Stimulated activated CD8-positive, alpha-beta memory T cell treated with anti-CD3 and anti-CD28 coated beads, Interleukin-7, amount 100 ng/mL, for 24 hours (primary cell): ENCODE measurements at places on chromosomes 7 and 10.

GRCh38 chr7:37341033-37341630, 107.5 kb downstream of the ELMO1 start:
- DNase-seq, result no peak

DNA sequence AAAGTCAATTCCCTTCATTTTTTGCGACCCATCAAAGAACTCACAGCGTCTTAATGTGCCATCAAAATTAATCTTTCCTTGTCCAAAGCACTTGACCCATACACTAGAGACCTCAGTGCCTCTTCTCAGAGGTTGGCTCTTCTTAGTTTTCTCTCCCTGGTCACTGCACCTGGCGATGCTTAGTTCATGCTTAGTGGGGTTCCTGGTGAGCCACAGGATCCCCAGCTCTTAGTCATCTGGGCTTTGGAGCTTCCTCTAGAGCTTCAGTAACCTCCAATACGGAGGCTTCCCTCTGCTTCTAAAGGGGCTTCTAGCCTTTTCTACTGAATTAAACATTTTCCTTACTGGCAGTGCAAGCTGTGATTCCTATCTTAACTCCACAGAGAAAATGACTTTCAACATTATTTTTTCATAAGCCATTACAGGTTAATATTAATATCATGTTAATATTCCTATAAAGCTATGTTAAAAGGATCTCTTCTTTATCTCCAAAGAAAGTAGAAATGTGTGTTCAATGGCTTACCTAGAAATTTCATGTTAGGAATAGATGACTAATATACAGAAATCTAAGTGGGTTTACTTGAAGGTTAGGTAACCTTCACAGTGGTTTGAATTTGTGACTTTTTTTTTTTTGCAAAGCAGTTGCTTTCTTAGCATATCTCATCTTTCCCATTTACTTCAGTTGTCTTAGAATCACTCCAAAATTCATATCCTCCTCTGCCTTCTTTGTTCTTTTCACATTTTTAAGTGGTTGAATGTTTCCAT, 295.2 kb downstream of the CAMK1D start:
- DNase-seq, result no peak

- DNase-seq, result no peak
Measured at GRCh38 chr10:124029559-124029958, 63.8 kb downstream of the CHST15 start.

DNA sequence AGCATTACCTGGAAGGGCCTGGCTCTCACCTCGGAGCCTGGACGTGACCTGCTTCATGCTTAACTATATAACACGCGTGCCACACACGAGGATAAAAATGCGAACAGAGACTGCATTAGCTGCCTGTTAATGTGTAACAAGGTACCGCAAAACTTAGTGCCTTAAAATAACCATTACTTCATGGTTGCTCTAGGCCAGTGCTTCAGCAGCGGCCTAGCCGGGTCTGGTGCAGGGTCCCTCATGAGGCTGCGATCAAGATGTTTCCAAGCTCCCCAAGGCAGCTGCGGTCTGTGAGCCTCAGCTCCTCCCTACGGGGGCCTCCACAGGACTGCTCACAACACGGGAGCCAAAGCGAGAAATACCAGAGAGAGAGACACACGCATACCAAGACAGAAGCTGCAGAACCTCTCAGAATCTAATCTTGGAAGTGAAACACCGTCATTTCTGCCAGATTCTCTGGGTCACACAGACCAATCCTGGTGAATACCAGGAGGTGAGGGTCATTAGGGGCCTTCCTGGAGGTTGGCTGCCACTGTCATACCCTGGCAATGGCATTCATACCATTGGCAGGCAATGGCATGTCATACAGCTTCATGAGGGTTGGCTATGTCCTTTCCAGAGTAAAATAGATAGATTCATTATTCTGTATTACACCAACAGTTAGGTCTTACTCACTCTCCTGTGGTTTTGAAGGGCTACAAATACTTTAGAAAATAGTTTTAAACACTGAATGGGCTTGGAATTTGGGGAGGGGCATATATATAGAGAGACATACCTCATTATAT, 94.5 kb downstream of the HIPK2 start:
- DNase-seq, result no peak

DNA sequence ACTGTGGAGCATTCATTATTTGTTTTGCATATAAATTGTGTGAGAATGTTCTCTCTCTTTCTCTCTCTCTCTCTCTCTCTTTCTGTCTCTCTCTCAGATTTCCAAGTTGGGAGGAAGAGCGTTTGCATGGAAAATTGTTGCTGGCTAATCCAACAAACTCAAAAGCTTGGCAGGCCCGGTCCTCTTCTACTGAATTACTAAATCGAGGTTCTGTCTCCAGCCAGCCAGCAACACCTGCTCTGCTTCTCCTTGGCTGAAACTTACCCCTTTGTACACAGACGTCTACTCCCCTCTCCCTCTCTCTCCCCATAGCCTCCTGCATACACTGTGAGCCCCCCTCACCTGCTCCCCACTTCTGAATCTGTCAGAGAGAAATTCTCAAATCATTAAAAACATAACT, 996.4 kb upstream of the AUTS2 start:
- no peak for DNase-seq

- DNase-seq, result no peak
Measured at GRCh38 chr7:23353172-23353571, 54.0 kb downstream of the MALSU1 start.

DNA sequence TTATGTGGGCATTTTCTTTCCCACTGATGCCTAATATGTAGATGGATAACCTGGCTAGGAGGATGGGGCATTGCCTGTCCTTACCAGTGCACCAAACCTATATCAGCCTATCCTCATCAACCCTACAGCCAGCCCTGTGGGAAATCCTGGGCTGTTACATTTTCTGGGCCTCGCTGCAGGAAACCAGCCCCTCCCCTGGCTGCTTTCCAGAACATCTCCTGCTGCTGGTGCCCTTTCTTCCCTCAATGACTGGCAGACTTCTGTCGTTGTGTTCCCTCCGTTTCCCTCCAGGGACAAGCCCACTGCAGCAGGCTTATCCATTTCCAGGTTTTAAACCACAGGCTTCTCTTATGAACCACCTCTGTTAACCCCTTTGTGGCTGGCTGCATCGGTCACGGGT, 486.1 kb upstream of the COBL start:
- no peak for DNase-seq

DNA sequence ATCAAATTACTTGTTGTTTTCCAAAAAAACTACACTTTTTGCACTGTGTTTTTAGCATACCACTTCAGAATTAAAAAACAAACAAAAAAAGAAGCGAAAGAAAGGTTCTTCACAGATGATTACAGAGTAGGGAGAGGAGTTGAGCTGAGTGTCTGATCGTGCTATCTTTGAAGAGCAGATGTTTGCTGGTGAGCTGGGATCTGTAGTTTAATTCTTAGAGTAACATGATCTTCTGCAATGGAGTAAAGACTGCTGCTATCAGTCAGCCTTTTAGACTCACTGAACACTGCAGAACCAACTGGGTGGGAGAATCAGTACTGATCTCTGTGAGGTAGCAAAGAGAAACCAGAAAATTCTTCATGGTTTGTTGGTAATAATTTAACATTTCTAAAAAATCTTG, 1197.8 kb upstream of the SORCS1 start:
- no peak for DNase-seq

DNA sequence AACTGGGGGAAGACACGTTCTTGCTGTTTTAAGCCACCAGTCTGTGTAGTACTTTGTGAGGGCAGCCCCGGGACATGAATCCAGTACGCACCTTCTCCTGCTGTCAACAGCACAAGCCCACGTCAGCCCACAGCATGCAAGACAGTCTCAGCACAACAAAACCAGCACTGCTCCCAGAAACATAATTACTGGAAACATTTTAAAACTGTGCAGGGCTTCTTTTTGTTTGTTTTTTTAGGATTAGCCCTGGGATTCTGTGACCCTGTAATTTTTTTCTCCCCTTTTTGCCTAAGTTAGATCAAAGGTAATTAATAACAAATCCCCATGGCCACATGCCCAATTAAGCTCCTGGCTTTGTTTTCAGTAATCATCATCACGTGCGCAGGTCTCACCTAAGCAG, 87.5 kb downstream of the VOPP1 start:
- DNase-seq, result no peak

DNA sequence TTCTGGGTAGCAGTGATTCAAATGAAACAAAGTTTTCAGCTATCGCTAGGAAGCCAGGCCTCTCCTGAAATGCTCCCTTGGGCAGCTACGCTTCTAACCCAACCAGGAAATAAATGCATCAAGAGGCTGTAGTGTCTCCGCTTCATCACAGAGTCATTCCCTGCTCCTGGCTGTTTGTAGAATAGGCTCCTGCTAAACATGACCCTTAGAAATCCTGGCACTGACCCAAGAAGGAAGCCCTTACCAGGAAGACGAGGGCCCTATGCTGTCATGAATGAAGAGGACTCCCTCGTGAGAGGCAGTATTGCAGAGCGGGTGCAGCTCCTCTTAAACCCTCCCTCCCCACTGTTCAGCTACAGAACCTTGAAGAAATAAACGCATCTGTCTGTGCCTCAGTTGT, 48.3 kb downstream of the NOD1 start:
- no peak for DNase-seq

DNA sequence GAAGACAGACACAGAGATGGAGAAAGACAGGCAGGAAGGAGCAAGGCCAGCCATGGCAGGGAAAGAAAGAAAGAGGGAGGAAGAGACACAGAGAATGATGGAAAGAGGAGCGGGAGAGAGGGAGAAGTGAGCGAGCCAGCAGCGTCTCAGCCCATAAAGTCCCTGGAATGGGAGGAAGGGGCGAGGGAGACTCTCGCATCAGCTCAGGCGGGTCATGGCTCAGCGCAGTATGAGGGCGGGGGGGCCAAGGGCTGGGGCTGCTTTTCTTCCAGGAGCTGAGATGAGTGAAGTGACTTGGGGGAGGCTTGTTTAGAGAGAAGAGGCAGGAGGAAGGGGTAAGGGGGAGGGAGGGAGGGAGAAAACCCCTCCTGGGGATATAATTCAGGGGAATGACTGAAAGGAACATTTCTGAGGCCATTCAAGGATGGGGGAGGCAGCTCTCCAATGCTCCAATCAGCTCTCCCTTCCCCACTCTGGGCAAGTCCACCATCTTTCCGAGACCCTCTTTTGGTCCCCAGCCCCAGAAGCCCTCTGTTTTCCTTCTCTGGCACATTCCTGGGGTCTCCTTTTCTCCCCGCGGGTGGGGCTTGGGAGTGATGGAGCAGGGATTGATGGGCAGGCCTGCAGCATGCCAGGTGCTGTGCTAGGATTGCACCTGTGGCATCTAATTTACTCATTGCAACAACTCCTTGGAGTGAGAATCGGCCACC, 87.9 kb downstream of the HIF1AN start:
- no peak for DNase-seq

DNA sequence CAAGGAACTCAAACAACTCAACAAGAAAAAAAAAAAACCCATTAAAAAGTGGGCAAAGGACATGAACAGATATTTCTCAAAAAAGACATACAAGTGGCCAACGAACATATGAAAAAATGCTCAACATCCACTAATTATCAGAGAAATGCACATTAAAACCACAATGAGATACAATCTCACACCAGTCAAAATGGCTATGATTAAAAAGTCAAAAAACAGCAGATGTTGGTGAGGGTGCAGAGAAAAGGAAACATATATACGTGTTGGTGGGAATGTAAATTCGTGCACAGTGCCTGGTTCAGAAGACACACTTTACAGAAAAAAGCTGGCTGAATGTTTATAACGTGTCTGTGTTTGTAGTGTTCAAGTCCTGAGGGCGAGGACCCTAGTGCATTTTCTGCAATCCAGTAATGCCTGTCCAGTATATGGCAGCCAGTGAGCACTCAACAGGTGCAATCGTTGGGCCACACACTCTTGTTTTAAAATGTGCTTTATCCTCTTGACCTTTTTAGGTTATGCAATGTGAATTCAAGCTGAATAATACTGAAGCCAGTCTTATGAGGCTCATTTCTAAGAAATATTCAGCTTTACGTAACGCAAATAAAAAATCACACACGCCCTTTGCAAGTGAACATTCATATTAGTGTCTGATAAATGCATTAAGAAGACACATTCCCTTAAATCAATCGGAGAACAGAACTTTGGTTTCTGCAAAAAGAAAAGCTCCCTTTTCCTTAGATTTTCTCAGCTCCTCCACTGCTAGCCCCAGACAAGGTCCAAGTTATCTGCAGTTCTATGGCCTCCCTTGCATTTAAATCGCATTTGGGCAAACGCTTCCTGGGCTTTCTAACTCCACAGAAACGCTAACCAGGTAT, 813 bp upstream of the MTURN start:
- DNase-seq, result no peak

DNA sequence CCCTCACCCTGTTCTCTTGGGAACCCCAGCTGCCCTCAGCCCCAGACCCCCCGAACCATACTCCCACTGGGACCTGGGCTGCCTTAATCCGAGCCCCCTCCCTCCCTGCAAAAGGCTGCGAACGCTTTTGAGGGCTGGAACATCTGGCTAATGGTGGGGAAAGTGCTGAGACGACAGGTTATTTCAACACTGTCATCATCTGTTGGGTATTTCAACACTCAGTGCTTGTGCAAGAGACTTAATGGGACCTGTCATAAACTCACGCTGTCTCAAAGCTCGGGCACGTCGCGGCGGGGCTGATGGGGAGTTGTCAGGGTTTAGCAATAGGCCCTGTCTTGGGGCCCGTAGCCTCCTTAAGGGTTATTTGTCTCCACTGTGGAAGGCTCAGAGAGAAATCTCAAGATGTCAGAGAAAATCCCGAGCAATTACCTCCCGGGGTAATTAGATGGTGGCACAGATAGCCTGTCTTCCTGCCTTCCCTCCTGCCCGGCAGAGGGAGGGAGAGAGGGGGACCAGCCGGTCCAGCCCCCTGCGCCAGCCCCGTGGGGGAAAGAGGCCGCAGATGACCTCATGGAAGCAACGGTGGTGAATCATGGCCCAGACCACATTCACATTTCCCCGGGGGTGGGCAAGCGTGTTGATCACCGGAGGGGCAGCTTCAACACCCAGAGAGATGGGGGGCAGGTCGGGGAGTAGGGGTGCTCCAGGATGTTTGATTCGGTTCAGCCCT, 88.7 kb upstream of the MYL10 start:
- DNase-seq, result no peak

GRCh38 chr10:72831696-72832409, 61.7 kb upstream of the OIT3 start:
- no peak for DNase-seq

- DNase-seq, result no peak
Measured at GRCh38 chr7:115276791-115277190, 354.9 kb downstream of the MDFIC start.

DNA sequence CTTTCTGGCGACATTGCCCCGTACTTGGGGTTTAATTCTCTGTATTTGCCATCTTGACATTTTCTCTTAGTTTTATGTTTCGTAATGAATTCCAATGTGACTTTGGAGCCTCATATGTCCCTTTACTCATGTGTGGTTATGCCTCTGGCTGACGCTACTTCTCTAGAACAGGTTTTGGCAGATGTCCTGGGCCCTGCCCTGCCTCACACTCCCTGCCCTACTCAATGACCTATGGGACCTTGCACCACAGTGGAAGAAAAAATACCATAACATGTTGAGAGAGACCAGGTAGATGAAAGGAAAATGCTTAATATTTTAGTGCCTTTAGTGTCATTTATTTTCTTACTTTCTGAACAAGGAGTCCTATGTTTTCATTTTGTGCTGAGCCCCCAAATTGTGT, 400.5 kb downstream of the TFEC start:
- DNase-seq, result no peak

GRCh38 chr10:79948976-79949722, at the start of gene SFTPD:
TSS of gene SFTPD (minus strand) at chr10:79949105. CDS start at chr10:79946659, 2,446 bp downstream.
- no peak for DNase-seq
